NCI-H187 treated with DMSO at 0.1 percent for 48 hours (cell line): ENCODE measurements at places on chromosomes 3 and 15.

DNA sequence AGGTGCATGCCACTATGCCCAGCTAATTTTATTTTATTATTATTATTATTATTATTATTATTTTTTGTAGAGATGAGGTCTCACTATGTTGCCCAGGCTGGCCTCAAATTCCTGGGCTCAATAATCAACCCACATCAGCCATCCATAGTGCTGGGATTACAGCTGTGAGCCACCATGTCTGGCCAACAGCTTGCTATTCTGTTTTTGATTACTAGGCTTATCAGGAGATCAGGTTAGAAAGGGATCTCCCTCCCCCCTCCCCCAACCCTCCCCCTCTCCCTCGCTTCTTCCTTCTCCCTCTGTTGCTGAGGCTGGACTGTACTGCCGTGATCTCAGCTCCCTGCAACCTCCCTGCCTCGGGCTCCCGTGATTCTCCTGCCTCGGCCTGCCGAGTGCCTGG is 8.6 kb downstream of the CLN6 start:
- no peak for DNase-seq

GRCh38 chr3:50194903-50195500 is 3.6 kb downstream of the GNAT1 start:
- DNase-seq: no peak

GRCh38 chr3:71469138-71469435 is 114.4 kb downstream of the FOXP1 start:
- no peak for DNase-seq

DNA sequence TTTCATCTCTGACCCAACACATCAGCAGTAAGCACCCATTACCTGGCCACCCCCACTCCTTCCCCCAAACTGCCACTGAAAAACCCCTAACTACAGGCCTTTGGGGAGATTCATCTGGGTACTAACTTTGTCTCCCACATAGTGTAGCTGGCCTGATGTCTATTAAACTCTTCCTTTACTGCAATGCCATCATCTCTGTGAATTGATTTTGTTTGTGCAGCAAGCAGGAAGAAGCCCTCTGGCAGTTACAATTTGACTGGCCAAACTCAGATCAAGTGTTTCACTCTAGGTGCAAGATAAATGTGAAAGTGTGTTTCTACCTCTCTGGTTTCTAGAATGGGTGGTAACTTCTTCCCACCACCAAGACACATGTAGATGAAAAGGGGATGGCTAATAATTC is 26.7 kb upstream of the OR5K4 start:
- DNase-seq: no peak

GRCh38 chr3:24389108-24390090 is 105.3 kb downstream of the THRB start:
- no peak for DNase-seq

GRCh38 chr15:85692873-85693272 is 101.9 kb downstream of the KLHL25 start:
- no peak for DNase-seq

DNA sequence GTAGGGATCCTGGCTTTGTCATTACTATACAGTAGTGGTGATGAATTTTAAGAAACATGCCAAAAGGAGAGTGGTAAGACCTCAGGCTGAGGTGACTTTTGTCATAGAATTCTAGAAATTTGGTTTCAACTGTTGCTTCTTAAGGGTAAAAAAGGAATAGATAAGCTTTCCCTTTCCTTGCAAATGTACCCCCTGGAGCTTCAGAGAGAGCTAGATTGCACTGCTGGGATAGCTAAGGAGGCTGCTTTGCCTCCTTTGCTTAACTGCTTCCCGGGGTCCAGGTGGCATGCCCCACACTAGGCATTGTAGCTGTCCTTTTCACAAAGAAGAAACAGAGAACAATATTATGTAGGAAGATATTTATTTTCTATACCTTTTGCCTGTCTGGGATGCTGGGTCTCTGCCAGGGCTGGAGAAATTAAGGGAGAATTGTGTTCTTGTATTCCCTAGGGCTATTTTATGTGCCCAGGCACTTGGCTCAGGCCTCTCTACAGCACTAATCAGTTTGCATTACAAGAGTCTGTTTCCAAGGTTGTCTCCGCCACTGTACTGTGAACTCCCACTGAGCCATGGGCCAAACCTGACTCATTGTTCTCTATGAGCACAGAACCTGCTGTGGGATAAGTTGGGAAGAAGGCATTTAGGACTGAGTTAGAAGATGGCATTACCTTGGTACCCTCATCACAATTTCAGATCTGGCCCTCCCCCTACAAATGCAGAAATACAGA is 460.0 kb downstream of the PDCD6IP start:
- no peak for DNase-seq

DNA sequence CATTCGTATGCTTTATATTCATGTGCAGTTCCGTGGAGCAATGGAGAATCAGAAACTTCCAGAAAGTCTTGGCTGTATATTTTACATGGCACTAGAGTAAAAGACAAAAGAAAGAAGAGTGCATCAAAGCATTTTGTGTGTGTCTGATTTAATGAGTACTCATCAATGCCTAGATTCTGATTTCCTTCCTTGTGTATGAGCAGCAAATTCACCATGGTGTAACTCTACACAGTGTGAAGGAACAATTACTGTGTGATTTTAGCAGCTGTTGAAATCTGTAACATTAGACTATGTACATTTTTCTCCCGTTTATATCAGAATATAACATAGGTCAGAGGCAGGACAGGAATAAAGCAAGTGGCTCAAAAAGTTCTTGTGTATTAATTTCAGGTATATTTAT is 102.0 kb upstream of the TSC22D2 start:
- DNase-seq: no peak

DNA sequence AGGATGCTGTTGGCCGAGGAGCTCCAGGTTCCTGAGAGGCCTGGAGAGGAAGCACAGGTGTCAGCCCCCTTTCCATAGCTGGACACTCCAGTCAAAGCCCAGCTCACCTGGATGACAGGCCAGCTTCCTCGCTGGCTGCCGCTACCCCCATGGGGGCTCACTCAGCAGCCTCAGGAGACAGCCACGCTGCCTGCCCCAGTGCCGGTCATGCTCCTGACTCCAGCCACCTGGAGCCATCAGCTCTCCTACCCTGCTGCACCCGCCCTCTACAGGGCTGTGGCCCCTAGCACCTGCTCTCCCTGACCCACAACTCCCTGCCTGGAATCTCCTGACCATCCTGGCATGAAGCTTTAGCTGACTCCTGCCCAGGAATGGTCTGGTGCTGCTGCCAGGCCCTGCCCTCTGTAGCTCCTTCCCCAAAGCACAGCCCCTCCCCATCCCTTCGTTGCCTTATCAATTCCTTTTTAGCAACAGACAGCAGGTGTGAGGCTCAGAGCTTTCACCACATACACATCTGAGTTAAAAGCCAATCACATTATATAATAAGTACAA is 94.2 kb downstream of the NUP210 start:
- no peak for DNase-seq

GRCh38 chr15:69482686-69483256 is 30.2 kb downstream of the RPLP1 start:
- no peak for DNase-seq

DNA sequence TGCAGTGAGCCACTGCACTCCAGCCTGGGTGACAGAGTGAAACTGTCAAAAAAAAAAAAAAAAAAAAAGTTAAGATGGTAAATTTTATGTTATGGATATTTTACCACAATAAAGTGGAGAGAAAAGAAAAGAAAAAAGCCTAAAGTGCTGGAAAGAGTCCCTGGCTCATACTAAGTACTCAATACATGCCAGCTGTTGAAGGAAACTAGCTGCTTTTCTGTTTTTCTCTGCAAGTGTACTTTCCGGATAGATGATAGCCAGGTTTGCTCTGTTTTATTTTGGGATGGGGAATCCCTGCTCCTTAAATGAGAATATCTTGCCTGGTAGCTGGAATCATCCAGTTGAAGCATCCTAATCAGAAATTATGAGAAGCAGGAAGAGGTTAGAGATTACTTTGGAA is 10.9 kb downstream of the EID1 start:
- DNase-seq: no peak

DNA sequence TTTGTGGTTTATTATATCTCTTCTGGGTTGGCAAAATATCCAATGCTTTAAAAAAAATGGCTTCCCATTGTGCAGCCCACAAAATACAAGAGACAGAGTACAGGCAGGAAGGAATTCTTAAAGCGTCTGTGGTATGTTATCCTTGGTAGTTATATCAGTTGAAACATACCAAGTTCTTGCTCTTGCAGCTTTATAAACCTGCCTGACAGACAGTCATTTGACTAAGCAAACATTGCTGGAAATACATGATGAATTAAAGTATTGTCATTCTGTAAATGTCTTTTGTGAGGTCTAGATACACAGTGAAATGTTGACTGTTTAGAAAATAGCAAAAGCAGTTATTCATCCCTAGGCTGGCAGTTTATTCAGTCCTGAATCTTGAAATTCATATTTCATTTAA is 44.8 kb upstream of the MAP3K13 start:
- DNase-seq: no peak
